SW480 (cell line): ENCODE measurements at places on chromosomes 5 and 9.

DNA sequence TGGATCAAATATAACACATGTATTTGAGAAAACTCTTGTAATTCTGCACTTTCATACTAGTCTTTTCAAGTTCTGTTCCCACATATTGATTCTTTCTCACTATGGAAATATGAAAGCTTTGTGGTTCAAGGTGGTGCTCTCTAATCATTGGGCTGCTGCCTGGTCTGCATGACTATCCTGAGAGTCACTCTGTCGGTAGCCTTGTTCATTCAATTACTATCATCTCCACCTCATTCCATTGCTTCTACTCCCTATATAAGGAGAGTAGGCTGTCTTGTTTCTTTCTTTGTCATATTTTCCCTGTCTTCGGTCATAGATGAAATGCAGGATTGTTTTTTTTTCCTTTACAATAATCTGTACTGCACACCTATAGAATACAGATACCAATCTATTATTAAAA, 341.4 kb upstream of the ACTBL2 start:
- peak; percentile 61 for DNase-seq

- DNase-seq = no peak
Observed at GRCh38 chr5:133843911-133844310, 124.5 kb downstream of the C5orf15 start.

DNA sequence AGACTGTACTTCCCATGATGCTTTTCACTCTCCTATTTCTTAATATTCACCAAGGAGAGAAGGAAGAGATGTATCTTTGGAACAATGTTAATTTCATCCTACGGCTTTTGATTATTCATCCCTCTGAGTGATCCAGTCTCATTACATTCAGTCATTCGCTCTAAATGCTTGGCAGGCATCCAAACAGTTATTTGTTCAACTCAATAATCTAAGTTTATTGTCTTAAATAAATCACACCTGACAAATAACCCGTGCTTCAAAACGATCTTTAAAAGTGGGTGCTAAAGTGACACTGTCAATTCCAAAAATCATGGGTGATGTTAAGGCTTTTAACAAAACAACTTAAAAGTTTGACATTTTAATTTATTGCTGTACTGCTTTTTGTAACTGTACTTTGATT, 233.1 kb downstream of the RASEF start:
- DNase-seq = no peak

DNA sequence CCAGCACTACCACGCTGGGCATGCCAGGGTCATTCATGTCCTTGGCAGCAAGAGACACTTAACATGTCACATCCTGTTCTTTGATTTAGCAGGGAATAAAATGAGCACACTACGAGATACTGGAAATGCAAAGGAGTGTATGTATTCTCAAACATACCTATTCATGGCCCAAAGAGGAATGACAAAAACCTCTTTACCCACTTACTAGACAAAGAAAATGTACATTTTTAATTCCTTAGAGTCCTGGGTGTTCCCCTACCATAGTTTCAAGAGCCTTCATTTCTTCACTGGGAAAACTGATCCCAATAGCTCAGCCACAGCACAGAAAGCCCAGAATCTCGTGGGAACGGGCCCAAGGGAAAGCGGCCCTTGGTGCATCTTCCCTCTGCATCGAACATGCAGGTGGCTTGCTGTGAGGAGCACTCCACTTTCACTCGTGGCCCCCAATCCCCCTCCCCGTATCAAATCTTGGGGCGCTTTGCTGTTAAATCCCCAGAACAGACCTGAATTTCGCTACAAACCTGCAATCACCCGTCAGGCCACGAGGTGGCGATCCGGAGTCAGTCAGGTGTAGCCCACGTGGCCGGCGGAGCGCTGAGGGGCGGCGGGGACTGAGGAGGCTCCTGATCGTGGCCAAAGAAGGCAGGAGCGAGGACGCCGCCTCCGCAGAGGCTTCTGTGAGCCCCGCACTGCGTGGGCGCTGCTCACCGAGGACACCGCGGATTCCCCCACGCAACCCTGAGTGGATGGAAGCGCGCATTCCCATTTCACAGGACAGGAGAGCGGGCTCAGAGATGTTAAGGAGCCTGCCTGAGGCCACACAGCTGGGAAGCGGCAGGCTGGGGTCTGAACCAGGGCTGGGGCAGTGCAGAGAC, 91.4 kb downstream of the LMX1B start:
- peak; percentile 58 for DNase-seq

DNA sequence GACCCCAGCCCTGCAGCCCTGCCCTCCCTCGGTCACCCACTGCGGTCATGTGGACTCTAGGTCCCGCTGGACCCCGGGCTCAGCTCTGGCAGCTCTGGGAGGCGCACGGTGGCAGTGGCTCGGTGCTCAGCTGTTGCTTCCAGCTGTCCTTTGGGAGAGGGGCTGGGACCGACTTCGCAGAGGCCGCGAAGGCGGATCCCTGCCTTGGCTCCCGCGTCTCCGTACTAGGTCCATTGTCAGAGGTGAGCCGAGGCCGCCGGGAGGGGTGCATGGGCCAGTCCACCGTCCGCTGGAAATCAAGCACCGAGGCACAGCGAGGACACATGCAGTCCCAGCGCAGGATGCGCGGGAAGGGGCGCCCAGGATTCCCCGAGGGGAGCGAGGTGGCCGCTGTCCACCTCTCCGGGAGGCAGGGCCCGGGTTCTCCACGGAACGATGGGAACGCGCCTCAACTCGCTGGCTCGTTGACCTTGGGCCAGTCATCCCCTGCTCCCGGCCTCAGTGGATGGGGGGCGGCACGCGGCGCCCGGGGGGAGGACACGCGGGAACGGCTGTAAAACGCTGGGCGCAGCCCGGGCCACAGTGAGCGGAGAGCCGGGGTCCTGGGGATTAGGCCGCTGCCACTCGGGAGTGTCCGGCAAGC, 732 bp downstream of the GBGT1 start:
- no peak for DNase-seq

- DNase-seq = no peak
Observed at GRCh38 chr9:77965445-77966123, 66.0 kb downstream of the GNAQ start.

GRCh38 chr5:102865171-102865509, 110.0 kb downstream of the PAM start:
- peak; percentile 61 for DNase-seq

DNA sequence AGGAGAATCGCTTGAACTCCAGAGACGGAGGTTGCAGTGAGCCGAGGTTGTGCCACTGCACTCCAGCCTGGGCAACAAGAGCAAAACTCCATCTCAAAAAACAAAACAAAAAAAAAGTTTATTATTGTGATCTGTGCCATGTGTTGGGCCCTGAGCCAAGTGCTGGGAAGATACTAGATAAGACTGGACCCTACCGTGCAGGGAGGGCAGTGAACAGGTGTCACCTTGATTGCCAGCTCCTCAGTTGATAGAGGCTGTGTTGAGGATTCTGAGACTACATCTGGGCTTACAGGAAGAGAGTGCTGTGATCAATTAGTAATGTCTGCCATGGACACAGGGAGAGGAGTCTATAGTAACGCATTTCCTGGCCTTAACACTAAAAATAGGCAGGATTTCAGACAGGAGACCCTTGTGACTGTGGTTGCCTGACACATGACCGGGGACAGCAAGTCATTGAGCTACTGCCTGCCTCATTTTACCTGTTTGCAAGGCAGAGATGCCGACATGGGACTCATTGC, 201.5 kb downstream of the C9orf50 start:
- DNase-seq = no peak

DNA sequence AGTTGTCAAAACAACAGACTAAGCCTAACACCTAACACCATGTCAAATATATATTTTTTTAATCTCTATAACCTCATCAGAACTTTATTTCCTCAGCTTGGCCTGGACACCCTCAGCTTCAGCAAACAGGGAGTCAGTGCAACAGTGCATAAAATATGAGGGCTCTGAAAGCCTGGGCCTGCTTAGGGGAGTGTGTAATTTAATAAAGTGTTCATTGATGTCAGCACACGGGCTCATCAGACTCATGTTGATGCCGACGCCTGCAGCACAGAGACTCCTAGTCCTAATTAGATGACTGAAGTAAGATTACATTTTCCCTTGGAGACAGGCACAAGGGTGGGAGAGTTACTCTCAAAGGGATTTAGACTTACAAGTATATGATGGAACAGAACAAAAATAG, 37.8 kb downstream of the CDH10 start:
- DNase-seq = no peak

- DNase-seq = no peak
Observed at GRCh38 chr5:37710965-37711364, 128.9 kb downstream of the GDNF start.

- no peak for DNase-seq
Observed at GRCh38 chr9:21744841-21745240, 57.6 kb upstream of the MTAP start.

DNA sequence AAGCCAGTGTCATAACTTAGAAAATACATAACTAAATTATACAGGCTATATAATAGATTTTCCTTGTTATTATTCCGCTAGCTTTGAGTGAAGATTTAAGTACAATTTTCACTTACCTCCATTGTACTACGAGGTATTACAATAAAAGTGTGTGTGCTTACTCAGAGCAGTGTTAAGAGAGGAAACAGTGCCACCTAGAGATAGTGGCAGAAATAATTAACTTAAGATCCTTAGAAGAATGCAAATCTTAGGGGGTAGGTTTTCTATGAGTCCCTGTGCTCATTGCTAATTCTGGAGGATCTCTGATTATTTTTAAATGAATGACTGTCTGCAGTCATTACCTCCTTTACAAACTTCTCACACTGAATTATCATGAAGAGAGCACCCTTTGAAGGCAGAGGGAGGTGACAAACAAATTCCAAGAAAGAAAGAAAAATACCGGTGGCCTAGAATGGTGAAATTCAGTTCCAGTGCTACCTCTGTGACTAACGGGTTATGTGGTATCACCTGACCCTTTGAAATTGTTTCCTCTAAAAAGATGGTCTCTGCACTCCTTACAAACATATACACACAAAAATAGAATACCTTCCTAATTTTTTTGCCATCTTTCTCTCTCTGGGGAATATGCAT, 379.8 kb downstream of the TRIM36 start:
- peak; percentile 54 for DNase-seq

- DNase-seq = no peak
Observed at GRCh38 chr5:76310208-76310607, 92.9 kb upstream of the IQGAP2 start.

DNA sequence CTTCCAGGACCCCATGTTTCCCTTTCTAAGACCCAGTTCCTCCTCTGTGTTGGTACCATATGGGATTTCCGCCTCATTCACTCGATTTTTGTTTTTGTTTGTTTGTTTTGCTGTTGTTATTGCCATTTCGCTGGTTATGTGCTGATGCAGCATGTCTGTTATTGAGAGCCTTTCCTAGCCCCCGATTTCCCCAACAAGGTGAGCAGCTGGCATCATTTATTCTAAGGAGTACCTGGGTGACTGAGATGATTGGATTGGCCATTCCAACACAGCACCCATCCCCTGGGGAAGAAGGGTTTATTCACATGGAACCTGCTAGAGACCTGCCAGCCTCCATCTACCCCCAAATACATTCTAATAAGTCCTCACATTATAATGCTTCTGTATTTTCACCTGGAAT, 2.7 kb downstream of the GLRA1 start:
- DNase-seq = no peak

DNA sequence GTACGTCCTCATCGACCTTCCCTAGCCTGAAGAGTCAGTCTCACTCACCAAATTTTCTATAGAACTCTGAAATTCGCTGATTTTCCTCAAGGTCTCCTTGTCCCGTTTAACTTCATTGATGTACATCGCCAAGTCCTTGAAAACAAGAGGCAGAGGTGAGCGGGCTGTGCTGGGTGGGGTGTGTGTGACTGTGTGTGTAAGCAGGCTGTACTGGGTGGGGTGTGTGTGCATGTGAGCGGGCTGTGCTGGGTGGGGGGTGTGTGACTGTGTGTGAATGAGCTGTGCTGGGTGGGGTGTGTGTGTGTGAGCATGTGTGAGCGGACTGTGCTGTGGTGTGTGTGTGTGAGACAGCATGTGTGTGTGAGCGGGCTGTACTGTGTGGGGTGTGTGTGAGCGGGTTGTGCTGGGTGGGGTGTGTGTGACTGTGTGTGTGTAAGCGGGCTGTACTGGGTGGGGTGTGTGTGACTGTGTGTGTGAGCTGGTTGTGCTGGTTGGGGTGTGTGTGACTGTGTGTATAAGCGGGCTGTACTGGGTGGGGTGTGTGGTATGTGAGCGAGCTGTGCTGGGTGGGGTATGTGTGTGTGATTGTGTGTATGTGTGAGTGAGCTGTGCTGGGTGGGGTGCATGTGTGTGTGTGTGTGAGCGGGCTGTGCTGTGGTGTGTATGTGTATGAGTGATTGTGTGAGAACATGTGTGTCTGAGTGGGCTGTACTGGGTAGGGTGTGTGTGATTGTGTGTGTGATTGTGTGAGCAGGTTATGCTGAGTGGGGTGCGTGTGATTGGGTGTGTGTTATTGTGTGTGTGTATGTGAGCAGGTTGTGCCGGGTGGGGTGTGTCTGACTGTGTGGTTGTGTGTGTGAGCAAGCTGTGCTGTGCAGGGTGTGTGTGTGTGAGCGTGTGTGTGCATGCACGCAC, 53.8 kb upstream of the SARDH start:
- no peak for DNase-seq

- DNase-seq = no peak
Observed at GRCh38 chr9:69816735-69817134, 3.9 kb upstream of the CFAP95 start.

- no peak for DNase-seq
Observed at GRCh38 chr9:108439947-108440346, 415.8 kb downstream of the ACTL7B start.

DNA sequence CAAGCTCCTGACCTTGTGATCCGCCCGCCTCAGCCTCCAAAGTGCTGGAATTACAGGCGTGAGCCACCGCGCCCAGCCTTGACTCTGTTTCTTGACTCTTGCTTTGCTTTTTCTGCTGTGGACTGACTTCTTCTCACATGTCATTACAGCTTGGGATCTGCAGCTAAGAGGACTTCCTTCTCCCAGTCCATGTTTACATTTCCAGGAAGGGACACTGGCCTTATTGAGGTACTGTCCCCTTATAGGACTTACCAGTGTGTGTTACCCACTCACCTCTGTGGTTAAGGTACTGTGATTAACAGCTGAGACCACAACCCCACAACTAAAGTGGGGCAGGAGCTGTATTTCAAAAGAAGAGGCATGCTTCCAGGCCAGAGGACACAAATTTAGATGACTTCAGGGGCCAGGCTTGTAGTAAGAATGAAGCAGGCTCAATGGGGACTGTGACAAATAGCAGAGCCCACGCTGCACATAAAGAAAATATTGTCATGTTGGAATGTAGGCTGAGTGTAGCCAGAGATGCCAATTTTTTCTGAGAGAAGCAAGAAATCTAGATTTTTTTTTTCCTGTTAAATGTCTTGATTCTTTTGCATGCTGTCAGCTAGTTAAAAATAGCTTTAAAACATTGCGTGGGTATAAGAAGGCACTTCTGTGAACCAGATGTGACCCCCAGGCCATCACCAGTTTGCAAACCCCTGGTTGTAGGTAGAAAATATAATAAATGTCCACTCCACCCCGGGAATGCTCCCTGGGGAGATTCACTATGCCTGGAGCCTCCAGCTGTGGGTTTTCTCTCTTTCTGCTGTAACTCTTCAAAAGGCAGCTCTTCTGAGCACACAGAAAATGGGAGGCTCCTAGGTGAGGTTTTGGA, 75.0 kb downstream of the PTPDC1 start:
- DNase-seq = no peak

GRCh38 chr5:16595881-16596580, 20.8 kb downstream of the RETREG1 start:
- DNase-seq = no peak

- DNase-seq = no peak
Observed at GRCh38 chr9:105069696-105070095, 141.7 kb upstream of the ABCA1 start.

GRCh38 chr5:155040984-155041653, 27.6 kb downstream of the KIF4B start:
- no peak for DNase-seq

- peak; percentile 45 for DNase-seq
Observed at GRCh38 chr5:146447734-146448380, 724 bp downstream of the TCERG1 start.

- no peak for DNase-seq
Observed at GRCh38 chr5:64147379-64147778, 18.3 kb upstream of the RNF180 start.
